ENCODE measurements at places on chromosomes 5 and 9.

DNA sequence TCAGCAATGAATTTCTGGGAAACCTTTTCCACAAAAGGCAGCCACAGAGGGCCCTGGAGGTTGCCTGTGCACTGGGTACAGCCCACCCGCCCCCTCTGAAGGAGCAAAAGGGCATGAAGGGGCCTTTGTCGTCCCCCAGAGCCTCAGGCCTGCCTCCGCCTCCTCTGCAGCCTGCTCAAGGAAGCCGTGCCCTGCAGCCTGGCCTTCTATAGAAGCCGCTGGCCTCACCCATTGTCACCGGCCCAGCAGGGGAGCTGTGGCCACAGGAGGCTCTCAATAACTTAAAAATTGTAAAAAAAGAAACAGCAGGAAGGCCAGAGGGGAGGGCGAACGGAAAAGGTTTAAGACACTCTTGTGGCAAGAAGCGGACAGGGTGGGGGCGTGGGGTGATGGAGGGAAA lies 213.3 kb downstream of the IRX2 start:
- DNase-seq: no peak

DNA sequence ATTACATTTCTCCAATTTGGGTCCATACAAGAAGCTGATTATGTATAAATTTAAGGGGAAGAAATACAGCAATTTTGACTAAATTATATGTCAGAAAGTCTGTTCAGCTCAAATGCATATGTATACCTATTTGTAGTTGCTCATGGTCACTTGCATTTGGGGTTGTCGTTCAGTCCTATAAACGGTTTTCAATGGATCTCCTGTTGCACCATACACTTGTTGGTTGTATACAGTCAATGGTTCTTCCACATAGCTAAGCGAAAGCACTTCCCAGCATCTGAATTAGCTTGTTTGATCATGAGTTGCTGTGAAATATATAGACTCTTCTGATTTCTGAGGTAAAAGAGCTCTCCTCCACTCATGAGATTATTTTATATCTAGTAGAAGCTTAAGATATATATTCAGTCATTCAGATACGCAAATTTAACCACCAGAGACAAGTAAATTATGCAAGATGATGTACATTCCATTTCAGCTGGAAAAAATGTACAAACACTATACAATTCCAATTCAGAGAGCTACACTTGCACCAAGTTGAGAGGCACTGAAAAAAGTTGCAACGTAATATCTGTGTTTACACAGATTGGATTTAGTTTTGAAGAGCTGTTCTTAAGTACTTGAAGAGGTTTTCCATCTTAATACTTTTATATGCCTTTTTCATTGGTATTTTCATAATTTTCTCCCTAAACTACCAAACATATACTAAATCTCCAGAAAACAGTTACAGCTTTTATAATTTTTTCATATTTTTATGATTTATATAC lies 64.4 kb upstream of the POU5F2 start:
- no peak for DNase-seq

- no peak for DNase-seq
These were observed 637.7 kb downstream of the SEMA5A start for GRCh38 chr5:8908055-8908683.

- DNase-seq: no peak
These were observed 16.8 kb downstream of the CD180 start for GRCh38 chr5:67179697-67180361.

DNA sequence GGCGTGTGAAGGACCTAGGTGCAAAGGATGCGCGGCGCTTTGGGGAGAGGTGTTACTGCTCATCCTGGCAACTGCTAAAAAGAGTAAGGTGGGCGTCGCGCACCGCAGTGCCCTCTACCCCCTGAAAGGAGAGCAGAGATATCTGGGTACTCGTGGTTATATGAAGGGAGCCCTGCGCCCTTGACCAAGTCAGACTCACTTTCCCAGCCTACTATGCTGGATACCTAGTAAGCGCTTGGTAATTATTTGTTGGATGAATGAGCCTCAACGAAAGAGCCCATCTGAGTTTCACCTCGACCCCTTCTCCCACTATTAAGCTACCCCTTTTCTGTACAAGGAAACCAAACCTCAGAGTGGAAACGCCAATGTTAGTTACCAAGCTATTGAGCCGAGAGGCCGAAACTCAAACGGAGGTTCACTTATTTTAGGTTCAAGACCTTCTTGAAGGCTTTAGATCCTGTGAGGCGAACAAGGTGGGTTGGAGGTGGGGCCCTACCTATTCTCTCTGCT lies 8.0 kb downstream of the LHX6 start:
- no peak for DNase-seq

GRCh38 chr9:101062686-101063085 lies 34.2 kb downstream of the PLPPR1 start:
- DNase-seq: no peak

DNA sequence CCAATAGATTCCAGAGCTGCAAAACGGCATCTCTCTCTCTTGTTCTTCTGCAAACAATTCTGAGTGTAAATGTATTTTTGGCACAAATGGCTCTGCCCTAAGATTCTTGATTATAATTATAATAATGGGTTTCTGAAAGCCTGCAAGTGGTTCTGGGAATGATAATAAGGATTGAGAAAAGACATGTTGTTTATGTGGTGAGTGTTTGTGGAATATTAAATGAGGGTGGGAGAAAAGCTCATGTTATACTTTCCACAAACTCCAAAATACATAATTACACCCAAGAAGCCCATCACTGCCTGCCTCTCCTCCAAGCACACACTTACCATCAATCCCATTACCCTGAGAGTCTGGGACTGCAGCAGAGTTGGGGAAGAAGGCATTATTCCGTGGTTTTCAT lies 460.0 kb upstream of the BRINP1 start:
- DNase-seq: no peak

GRCh38 chr5:172769616-172770373 lies 1.2 kb downstream of the DUSP1 start:
- no peak for DNase-seq

- no peak for DNase-seq
These were observed 299.1 kb downstream of the EPB41L4A start for GRCh38 chr5:112119969-112120368.

DNA sequence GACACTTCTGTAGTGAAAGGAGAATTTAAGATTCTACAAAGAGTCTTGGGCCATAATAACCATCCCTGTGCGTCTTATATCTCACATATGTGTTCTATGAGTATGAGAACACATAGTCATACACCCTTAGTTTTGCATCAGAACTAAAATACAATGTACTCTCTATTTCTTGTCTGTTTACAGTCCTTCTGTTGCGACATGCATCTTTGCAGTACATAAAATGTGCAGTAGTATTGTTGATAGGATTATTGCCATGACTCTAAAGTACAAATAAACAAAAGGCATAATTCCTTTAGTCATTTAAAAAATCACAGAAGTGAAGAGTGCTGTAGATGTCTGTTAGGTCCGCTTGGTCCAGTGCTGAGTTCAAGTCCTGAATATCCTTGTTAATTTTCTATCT lies 201.9 kb downstream of the NR3C1 start:
- DNase-seq: no peak

DNA sequence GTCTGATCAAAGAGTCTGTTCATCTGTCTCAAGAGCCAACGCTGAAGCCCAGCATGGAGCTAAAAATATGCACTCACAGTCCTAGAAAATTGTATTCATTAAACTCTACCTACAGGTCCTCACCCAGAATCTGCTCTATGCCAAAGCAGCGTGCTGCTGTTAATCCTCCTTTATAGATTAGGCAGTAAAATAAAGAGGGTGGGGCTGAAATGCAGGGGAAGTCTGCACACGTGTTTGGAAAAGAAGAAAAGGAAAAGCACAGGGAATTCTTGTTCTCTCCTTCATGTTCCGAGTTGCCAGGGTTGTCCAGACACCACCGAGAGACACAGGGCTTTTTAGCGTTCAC lies 121.4 kb upstream of the TMEM161B start:
- DNase-seq: no peak

- DNase-seq: no peak
These were observed 393.7 kb upstream of the PDE4D start for GRCh38 chr5:60287174-60287771.

DNA sequence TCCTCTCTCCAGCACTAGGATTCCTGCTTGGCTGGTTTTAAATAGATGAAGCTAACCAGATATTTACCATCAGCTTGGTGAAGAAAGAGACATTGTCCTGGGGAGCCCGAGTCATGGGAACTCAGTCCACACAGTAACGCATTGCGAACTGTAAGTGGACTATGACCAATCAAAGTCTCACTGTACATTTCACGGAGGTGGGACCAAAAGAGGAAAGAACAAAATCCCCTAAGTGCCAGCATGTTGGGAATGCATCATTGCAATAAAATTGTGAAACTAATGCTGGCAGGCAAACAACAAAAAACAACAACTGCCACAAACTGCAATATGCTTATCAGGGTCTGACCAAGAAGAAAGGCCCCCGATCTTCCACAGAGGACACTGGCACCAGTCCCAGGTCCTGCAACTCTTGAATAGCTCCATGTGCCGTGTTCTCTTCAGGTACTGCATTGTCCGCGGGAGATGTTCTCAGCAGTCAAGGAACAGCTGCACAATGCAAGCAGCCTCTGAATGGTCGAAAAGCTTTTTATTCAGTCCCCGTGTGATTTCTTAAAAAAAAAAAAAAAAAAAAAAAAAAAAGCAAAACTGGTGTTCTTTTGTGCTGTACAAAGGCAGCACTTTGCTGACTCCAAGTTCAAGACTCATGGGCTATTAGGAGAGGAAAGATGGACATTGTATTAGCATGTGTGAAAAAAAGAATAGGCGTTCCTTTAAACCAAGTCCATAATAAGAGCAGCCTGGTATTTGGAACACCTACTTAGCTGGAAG lies 38.1 kb downstream of the SEMA6A start:
- no peak for DNase-seq

- DNase-seq: no peak
These were observed 179.1 kb downstream of the CWC27 start for GRCh38 chr5:64947801-64948200.

DNA sequence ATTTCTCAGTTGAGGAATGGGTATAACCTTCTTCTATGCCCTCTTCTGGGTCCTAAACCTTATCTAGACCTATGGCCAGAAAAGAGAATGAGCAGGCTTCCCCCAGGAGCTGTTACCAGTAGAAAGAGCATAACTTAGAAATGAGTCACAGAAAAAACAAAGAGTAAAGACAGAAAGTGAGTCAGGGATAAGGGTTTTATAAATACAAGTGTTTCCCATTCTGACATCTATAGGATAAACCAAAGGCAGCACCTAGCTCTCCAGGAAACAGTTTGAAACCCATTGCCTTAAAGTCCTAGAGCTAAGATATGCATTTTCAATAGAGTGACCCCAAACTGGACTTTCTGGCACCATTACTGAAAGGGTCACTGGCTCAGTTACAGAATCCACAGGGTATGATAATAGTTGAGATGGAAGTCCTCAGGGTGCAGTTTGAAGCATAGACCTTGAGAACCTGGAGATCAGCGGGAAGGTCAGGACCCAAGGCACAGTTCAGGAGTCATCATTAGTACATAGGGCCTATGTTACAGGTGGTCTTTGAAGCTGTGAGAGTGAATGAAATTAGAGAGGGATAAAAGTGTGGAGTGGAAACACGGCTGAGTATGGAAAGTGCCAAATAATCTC lies 42.7 kb upstream of the LIFR start:
- DNase-seq: no peak

- no peak for DNase-seq
These were observed 75.3 kb downstream of the TJP2 start for GRCh38 chr9:69249337-69249736.

DNA sequence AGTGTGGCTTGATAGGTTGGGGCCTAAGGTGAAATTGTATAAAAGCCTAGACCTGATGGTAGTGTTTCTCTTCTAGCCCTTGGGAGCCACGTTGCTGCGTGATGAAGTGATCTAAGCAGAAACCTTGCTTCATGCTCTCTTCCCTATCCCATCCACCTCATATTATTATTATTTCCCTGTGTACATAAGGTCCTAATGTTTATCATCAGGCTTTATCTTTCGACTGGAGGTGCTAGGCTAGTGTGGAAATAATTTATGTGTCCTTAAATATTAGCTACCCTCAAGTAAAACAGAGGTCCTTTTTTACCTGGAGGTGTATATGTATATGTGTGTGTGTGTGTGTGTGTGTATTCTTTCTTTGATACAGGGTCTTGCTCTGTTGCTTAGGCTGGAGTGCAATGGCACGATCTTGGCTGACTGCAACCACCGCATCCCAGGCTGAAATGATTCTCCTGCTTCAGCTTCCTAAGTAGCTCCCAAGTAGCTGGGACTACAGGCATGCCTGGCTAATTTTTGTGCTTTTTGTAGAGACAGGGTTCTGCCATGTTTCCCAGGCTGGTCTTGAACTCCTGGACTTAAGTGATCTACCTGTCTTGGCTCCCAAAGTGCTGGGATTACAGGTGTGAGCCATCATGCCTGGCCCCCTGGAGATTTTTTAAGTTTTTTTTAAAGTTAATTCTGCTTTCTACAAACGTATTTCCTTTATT lies 3.7 kb downstream of the UGCG start:
- DNase-seq: no peak

- no peak for DNase-seq
These were observed 13.1 kb downstream of the MARCHF6 start for GRCh38 chr5:10366310-10367272.

DNA sequence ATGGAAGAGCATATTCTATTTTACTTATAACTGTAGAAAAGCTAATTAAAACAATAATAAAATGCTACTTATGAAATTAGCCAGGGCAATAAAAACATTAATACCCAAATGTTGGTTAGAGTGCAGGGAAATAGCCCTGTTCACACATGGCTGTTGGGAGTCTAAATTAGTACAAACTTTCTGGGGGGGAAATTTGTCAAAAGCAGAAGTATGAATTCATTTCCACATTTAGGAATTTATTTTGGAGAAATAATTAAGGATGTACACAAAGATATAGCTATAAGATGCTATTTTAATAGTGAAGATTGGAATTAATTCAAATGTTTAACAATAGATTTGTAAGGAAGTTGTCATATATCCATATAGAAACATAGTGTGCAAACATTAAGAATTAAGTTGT lies 190.5 kb downstream of the SEC61B start:
- no peak for DNase-seq

DNA sequence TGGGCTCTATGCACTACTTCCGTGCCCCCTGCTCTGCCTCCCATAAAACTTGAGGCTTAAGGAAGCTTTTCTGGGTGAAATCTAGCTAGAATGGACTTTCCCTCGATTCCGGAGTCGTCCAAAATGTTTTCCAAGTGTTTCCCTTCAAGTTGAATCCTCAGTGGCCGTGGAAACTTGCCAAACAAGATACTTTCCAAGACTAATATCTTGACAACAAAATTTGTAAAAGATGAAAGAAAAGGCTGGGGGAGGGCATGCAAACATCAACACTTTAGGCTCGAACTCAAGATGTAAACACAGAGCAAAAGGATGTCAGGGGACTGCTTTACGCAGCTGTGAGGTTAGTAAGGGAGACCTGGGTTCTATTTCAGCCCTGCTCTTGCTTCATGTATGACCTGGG lies 482.8 kb upstream of the KLF4 start:
- DNase-seq: no peak

DNA sequence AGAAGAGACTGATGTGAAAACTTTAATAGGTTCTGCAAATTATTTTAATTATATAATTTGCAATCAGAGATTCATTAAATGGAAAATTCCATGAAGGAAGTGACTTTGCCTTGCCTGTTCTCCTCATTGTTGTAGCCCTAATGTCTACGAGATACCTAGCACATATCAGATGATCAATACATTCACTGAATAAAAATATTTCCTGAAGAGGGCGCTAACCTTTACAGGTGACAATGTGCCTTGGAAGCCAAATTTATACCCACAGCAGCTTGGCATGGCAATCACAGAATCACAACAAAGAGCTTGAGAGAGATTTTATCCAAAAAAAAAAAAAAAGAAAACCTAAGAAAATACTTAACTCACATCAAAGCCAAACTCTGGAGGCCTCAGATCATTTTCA lies 17.4 kb downstream of the HAUS6 start:
- DNase-seq: no peak

Measured in omental fat pad (tissue), 4 donors.